ENCODE measurements at places on chromosomes 3 and 15. TPM values are rescaled to one million over a fixed set of nuclear protein-coding genes. Genes with fewer than 3 reads are reported as not detected.
A peak's percentile ranks its signal among the peaks of the same experiment; 100 is the strongest.

GRCh38 chr3:180704532-180704931, 25.2 kb upstream of the CCDC39 start:
- no peak overlapping the region for H3K4me3 ChIP-seq
- H3K36me3 ChIP-seq, result peaks cover 5% of the 10 kb centered on the region
- no peak overlapping the region for H3K27ac ChIP-seq

DNA sequence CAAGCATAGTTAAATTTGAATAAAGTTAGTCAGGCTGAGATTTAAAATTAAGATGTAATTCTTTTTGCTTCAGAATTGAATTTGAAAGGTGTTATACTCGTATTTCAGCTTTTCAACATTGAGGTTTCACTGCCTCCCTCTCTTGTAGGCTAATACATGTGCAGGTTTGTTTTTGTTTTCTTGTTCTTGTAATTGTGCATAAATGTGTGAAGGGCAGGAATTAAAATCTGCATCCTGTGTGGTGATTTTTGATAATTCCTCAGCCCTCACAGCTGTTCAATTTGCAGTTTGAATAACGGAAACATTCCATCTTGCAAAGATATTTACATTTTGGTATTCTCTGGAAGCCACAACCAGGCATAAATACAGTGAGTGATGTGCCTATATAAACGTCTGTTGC, 24.9 kb upstream of the PLSCR1 start:
- no peak overlapping the region for H3K4me3 ChIP-seq
- no peaks in the 10 kb centered on the region for H3K4me1 ChIP-seq
- H3K36me3 ChIP-seq, result no peaks in the 10 kb centered on the region

- H3K27me3 ChIP-seq, result no peaks in the 10 kb centered on the region
- no peak overlapping the region for H3K27ac ChIP-seq
- DNase-seq, result no peak
Measured at GRCh38 chr3:129413687-129414506, 14.5 kb downstream of the EFCAB12 start.

GRCh38 chr3:119227070-119227850, 13.4 kb downstream of the B4GALT4 start:
- no peaks in the 10 kb centered on the region for H3K27me3 ChIP-seq
- no peak for DNase-seq
- H3K36me3 ChIP-seq, result peaks cover 16% of the 10 kb centered on the region
- no peak overlapping the region for H3K27ac ChIP-seq
- H3K4me1 ChIP-seq, result peaks cover 5% of the 10 kb centered on the region

DNA sequence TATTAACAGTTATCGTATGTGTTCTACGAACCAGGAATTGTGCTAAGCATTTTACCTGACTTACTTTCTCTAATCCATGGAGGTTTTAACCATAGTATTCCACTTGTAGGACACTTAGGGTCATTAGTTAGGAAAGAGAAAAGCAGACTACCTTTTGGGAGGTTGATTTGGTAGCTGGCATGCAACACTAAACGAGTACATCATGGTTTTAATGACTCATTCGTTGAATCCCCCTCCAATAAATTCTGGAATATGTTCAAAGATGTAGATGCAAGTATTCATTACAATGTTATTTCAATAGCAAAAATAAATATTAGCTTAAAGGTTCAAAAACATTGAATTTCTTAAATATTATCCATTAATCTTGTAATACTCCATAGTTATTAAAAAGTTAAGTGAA, 162.5 kb downstream of the FMN1 start:
- H3K4me3 ChIP-seq, result no peak overlapping the region
- H3K36me3 ChIP-seq, result no peaks in the 10 kb centered on the region
- no peak overlapping the region for H3K27ac ChIP-seq
- DNase-seq, result no peak

GRCh38 chr15:96560246-96560895, 229.9 kb downstream of the NR2F2 start:
- no peaks in the 10 kb centered on the region for H3K36me3 ChIP-seq
- no peak for DNase-seq
- H3K4me3 ChIP-seq, result no peak overlapping the region
- peaks cover 18% of the 10 kb centered on the region for H3K27me3 ChIP-seq
- no peak overlapping the region for H3K27ac ChIP-seq

The RBPMS2 gene
- total RNA-seq, result not detected

DNA sequence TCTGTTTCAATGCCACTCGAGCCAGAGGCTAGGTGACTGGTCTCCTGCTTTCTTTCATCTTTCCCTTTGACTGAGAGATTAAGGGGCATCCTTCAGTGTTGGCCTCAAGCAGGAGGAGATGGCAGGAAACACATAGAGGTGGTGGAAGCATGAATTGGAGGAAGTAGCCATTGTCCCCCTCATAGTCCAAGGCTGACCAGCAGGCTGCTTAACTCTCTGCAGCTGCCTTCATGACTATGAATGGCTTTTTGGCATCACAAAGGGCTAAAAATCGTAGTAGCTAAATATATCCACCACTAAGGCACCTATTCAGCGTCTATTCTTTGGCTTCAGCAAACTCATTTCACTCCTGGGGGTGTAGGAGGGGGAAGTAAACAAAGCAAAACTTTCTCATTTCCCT, 7.0 kb upstream of the FRMD4B start:
- no peak for DNase-seq
- peaks cover 13% of the 10 kb centered on the region for H3K27me3 ChIP-seq
- H3K4me3 ChIP-seq, result no peak overlapping the region
- H3K36me3 ChIP-seq, result no peaks in the 10 kb centered on the region
- no peak overlapping the region for H3K27ac ChIP-seq
- no peaks in the 10 kb centered on the region for H3K4me1 ChIP-seq

- no peaks in the 10 kb centered on the region for H3K27me3 ChIP-seq
- H3K4me3 ChIP-seq, result no peak overlapping the region
Measured at GRCh38 chr15:64869501-64869900, 27.8 kb downstream of the PLEKHO2 start.

GRCh38 chr15:70533931-70534742, 229.2 kb downstream of the UACA start:
- H3K4me1 ChIP-seq, result peaks cover 93% of the 10 kb centered on the region
- DNase-seq, result no peak
- H3K27ac ChIP-seq, result peak overlapping the region; percentile 95
- peaks cover 2% of the 10 kb centered on the region for H3K36me3 ChIP-seq
- peak overlapping the region; percentile 95 for H3K4me3 ChIP-seq

GRCh38 chr15:63436341-63436740, 54.7 kb upstream of the CA12 start:
- no peak for DNase-seq
- H3K36me3 ChIP-seq, result no peaks in the 10 kb centered on the region
- H3K27me3 ChIP-seq, result no peaks in the 10 kb centered on the region

The TRIM42 gene
- not detected for total RNA-seq

DNA sequence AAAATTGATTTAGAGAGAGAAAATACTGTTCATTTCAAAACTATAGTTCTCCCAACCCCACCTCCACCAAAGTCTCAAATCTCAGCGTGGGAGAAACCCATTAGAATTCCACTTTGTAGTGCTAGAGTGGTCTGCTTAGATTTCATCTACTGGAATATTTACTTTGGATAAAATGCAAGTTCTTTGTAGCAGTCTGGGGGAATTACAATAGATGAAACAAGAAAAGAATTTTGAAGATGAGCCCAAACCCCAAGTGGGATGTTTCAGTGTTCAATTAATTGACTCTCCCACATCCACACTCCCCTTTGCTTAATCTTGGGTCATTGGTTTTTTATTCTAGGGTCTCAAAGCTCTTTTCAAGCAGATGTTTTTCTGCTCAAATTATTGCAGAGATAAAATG, 97.8 kb downstream of the RPL22L1 start:
- H3K4me1 ChIP-seq, result no peaks in the 10 kb centered on the region
- DNase-seq, result no peak
- no peak overlapping the region for H3K4me3 ChIP-seq
- H3K27me3 ChIP-seq, result peaks cover 18% of the 10 kb centered on the region
- H3K36me3 ChIP-seq, result no peaks in the 10 kb centered on the region
- H3K27ac ChIP-seq, result no peak overlapping the region

The CLDN1 gene
- total RNA-seq, result not detected

The FBXW12 gene
- not detected for total RNA-seq

GRCh38 chr15:71715914-71716313, 94.4 kb upstream of the NR2E3 start:
- peaks cover 4% of the 10 kb centered on the region for H3K27me3 ChIP-seq
- no peak overlapping the region for H3K27ac ChIP-seq
- no peaks in the 10 kb centered on the region for H3K4me1 ChIP-seq
- H3K4me3 ChIP-seq, result no peak overlapping the region
- no peak for DNase-seq

DNA sequence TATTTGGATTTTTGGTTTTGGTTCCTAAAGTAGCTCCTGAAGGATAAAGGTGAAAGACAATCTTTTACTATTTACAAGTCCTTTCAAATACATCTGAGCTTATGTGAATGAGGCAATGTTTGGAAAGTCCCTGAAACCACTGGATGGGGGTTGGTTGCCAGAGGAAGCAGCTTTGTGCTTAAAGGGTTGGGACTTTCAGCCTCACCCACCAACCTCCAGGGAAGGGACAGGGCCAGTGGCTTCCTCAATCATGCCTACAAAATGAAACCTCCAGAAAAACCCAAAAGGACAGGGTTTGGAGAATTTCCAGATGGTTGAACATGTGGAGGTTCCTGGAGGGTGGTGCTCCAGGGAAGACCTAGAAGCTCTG, 20.9 kb upstream of the ABHD17C start:
- H3K36me3 ChIP-seq, result no peaks in the 10 kb centered on the region
- H3K27me3 ChIP-seq, result peaks cover 22% of the 10 kb centered on the region
- no peak overlapping the region for H3K27ac ChIP-seq
- DNase-seq, result no peak

GRCh38 chr3:194119831-194120590, 15.9 kb upstream of the HES1 start:
- no peaks in the 10 kb centered on the region for H3K4me1 ChIP-seq
- no peak for DNase-seq
- H3K36me3 ChIP-seq, result no peaks in the 10 kb centered on the region
- H3K4me3 ChIP-seq, result no peak overlapping the region
- no peak overlapping the region for H3K27ac ChIP-seq

The ZNF80 gene
- 1.7 TPM for total RNA-seq

GRCh38 chr3:191809326-191809949, 348.5 kb downstream of the PYDC2 start:
- no peaks in the 10 kb centered on the region for H3K4me1 ChIP-seq
- H3K4me3 ChIP-seq, result no peak overlapping the region
- H3K36me3 ChIP-seq, result no peaks in the 10 kb centered on the region
- H3K27me3 ChIP-seq, result no peaks in the 10 kb centered on the region
- no peak for DNase-seq

The SLC24A5 gene
- total RNA-seq, result not detected

- no peak for DNase-seq
- no peaks in the 10 kb centered on the region for H3K4me1 ChIP-seq
- no peak overlapping the region for H3K27ac ChIP-seq
- H3K27me3 ChIP-seq, result peaks cover 23% of the 10 kb centered on the region
- H3K4me3 ChIP-seq, result no peak overlapping the region
Measured at GRCh38 chr3:190456770-190457169, 7.1 kb upstream of the TMEM207 start.

DNA sequence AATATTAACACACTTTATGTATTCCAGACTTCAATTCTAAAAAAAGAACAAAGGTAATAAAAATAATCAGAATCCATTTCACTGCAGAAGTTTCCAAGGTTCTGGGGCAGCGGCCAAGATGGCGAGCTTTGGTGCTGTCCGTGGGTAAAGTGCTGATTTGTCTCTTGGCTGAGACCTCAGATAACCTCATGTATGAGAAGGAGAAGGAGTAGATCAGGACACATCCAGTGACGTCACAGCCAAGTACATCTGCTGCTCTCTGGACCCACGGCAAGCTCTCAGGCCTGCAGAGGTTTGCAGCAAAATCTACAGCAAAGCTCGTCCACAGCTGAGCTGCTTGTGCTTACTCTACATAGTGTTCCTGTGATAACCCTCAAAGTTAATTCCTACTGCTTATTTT, 165.7 kb downstream of the MAGI1 start:
- H3K27ac ChIP-seq, result no peak overlapping the region
- H3K27me3 ChIP-seq, result no peaks in the 10 kb centered on the region
- no peaks in the 10 kb centered on the region for H3K4me1 ChIP-seq
- H3K4me3 ChIP-seq, result no peak overlapping the region

Measured in naive thymus-derived CD8-positive, alpha-beta T cell (primary cell).